ENCODE measurements at places on chromosomes 2 and 18.

- DNase-seq: no peak
Measured at GRCh38 chr2:10890706-10891270, 20.9 kb upstream of the KCNF1 start.

GRCh38 chr2:229485857-229486256, 214.8 kb upstream of the PID1 start:
- DNase-seq: no peak

DNA sequence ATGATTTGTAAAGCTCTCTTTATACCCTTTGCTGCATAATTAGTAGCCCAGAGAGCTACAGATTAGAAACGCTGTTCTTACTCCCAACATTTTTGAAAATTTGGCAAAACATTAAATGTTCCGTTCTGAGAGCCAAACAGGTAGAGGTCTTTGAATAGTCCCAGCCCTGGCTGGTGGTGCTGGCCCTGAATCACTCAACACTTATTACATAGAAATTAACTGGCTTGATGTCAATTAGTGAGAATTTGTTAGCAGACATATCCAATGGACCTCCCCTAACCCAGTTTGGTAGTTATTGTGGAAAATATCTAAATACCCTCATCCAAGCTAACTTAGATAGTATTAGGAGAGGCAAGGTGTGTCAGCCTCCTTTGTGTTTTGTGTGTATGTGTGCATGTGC, 440.7 kb downstream of the MTX2 start:
- no peak for DNase-seq

DNA sequence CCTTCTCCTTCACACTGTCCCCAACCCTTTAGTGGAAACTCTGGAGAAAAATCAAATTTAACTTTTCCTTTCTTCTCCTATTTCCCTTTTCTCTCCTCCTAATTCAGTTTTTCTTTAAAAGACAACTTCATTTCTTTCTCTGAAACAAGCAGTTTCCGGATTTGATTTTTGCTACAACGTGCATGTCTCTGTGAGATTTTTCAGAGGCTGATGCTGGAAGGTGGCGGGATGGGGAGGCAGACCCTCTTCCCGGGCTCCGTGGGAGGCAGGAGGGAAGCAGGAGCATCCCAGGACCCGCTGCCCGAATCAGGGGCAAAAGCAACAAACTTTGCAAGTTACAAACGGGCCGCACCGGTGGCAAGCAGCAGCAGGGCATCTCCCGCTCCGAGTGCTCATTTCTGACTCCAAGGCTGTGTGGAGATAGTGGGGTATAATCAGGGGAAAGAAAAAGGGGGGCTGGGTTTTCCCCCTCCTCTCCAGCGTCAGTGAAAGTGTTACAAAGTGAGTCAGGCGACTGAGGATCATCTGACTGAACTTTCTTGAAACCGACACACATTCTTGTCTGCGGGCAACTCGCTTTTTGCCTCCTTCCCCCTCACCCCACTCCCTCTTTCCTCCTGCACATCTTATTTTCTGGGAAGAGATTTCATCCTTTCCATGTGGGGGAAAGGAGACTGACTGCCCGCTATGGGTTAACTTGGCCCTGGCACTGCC, 6.4 kb downstream of the ZEB2 start:
- DNase-seq: no peak

DNA sequence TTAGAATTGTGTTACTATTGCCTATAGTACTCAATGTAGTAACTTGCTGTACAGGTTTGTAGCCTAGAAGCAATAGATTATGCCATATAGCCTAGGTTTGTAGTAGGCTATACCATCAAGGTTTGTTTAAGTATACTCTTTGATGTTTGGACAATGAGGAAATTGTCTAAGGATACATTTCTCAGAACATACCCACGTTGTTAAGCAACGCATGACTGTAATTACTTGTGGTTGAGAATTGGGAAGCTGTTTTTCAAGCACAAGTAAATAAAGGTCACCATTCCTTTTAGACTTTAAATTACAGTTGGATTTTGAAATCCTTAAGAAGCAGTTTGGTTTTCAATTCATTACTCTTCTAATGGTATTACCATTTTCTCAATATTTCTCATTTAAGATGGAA, 89.8 kb upstream of the KCNH7 start:
- DNase-seq: no peak

DNA sequence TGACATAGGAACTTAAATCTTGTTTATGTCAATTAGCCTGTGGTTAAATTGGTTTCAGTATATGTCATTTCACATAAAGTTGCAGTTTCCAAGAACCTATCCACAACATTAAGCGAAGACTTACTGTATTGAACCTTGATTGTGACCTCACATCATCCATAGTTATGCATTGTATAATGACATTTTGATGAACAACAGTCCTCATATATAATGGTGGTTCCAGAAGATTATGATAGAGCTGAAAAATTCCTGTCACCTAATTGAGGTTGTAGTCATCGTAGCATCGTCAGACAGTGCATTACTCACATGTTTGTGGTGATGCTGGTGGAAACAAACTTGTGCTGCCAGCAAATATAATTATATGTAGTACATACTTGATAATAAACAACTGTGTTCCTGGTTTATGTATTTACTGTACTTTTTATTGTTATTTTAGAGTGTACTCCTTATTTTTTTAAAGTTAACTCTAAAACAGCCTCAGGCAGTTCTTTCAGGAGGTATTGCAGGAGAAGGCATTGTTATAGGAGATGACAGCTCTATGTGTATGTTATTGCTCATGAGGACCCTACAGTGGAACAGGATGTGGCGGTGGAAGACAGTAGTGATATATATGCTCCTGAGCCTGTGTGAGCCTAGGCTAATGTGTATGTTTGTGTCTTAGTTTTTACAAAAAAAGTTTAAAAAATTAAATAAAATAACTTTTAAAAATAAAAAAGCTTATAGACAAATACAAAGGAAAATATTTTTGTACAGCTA, 56.6 kb downstream of the UBE2E3 start:
- no peak for DNase-seq

DNA sequence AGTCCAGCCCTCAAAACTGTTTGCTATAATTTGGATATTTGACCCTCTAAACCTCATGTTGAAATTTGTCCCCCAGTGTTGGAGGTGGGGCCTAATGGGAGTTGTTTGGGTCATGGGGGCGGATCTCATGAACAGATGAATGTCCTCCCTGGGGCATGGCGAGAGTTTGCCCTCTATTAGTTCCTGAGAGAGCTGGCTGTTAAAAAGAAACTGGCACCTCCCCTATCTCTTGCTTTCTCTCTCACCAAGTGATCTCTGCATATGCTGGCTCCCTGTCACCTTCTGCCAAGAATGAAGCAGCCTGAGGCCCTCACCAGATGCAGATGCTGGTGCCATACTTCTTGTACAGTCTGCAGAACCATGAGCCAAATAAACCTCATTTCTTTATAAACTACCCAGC, 12.0 kb downstream of the LNPK start:
- no peak for DNase-seq

GRCh38 chr2:119525614-119526013, 1.3 kb upstream of the SCTR start:
- DNase-seq: no peak

DNA sequence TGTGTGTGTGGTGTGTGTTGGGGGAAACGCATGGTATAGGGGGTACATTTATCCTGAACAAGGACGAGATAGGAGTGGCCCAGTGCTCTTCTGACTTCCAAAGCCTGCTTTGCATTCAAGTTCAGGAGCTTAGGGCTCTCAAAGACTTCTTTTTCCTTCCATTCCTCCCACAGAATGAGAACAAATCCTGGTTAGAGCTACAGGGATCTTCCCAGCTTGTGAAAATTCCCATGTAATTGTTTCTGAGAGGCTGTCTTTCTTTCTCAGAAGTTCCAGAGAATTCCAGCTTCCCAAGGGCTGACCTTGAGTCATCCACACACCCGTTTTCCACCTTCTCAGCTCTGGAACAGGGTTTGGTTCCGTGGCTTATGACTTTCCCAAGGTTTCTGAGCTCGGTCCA, 38.9 kb downstream of the FASTKD2 start:
- DNase-seq: no peak

- no peak for DNase-seq
Measured at GRCh38 chr18:52190631-52191030, 149.4 kb upstream of the DCC start.

DNA sequence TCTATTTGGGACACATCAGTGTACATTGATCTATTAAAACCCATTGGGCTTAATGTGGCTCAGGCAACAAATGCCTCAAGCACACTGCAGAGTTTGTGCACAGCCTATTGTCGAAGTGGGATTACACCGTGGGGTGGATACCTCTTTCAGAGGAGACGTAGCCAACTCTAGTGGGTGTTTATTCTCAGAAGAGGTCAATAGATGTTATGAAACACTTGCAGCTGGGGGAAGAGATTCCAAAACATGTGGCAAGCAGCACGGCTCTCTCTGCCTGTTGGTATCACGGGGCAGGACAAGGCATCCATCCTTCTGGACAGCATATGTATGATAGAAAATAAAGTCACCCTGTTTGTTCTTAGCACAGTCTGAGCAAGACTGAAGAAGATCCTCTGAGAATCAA, 121.4 kb upstream of the COPS8 start:
- no peak for DNase-seq
